ENCODE measurements at places on chromosomes 3 and 15.
A peak's percentile ranks its signal among the peaks of the same experiment; 100 is the strongest.

- H3K27ac ChIP-seq = no peak overlapping the region
- H3K36me3 ChIP-seq = no peaks in the 10 kb centered on the region
- no peak for DNase-seq
- H3K4me1 ChIP-seq = no peaks in the 10 kb centered on the region
- H3K4me3 ChIP-seq = no peak overlapping the region
Observed at GRCh38 chr3:39766433-39766832, 43.0 kb upstream of the MYRIP start.

DNA sequence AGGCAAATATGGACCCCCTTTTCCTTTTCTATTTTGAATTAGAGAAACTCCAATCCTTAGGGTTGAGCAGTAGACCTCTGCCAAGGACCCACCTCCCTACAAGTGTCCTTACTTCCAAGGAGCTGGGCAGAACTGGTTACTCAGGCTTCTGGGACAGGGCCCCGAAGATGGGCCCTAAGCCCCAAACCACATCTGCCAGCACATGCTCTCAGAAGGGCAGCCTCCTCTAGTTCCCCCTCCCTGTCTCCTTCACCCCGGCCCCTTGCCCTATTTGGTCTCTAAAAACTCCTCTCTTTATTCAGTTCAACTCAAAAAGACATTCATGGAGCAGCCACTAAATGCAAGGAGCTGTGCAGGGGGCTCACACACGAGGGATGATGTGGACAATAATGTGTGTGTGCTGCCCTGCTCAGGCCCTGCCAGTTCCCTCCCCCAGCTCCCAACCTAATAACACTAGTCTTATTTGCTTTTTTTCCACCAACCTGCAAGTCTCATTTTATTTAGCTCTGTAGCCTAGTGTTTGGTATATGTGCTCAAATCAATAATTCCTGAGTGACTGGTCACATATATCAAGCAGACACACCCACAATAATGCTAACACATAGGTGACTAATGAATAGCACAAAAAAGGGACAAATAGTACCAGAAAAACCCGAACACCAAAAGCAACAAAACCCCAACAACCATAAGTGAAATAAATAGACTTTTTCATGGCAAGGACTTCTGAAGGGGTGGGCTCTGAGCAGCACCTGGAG lies 12.2 kb downstream of the ZDHHC3 start:
- no peak overlapping the region for H3K4me3 ChIP-seq
- no peak for DNase-seq
- H3K36me3 ChIP-seq = peaks cover 3% of the 10 kb centered on the region
- peaks cover 48% of the 10 kb centered on the region for H3K4me1 ChIP-seq
- H3K27ac ChIP-seq = no peak overlapping the region

DNA sequence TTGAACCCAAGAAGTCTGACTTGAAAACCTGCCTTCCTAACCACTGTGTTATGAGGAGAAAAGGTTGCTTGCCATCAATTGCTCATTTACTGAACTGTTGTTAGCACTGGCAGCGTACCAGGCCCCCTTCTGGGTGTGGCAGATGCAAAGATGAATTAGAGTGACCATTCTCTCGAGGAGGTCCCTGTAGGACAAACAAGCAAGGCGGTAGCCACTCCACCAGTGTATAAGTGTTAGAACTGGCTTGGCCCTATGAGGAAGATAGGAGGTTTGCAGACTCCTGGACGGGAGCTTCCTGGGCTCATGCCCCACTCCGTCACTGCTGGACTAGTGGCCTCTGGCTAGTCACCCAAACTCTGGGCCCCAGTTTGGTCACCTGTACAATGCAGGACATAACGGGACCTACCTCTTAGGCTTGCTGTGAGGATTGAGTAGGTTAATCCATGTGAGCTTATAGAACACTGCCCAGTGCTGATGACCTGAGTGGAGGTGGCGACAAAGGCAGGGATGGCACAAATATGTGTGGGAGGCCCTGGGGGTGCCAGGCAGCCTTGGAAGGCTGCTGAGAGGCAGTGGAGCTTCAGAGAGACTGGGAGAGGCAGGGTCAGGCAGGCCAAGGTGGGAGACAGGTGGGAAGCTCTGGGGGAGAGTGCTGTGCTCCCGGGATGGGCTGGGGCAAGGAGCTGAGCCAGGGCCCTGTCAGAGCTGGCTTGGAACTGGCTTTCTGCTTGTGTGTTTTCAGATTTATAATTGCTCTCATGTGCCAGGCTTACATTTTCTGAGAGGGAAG lies 145.9 kb downstream of the DNAJB8 start:
- no peak overlapping the region for H3K4me3 ChIP-seq
- H3K4me1 ChIP-seq = peaks cover 15% of the 10 kb centered on the region
- DNase-seq = no peak
- no peaks in the 10 kb centered on the region for H3K27me3 ChIP-seq

DNA sequence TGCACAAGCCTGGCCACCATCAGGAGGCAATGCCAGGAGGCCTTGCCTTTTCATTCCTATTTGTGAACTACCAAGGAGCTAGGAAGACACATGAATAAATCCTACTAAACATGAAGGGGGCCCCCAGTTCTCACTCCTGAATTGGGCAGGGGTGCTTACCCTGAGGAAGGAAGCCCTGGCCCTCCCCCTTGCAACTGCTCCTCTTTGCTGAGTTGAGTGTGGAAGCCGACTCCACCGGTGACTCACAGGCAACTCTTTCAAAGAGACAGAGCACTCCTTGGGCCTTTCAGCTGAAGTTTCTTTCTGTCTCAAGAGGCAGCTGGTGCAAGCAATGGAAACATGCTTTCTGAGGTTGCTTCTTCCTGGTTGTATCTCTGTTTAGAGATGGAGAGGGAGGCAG lies 1.7 kb downstream of the GABRG3 start:
- H3K4me3 ChIP-seq = no peak overlapping the region
- H3K27me3 ChIP-seq = peaks cover 23% of the 10 kb centered on the region
- H3K36me3 ChIP-seq = no peaks in the 10 kb centered on the region
- no peak overlapping the region for H3K27ac ChIP-seq
- no peaks in the 10 kb centered on the region for H3K4me1 ChIP-seq
- DNase-seq = no peak

DNA sequence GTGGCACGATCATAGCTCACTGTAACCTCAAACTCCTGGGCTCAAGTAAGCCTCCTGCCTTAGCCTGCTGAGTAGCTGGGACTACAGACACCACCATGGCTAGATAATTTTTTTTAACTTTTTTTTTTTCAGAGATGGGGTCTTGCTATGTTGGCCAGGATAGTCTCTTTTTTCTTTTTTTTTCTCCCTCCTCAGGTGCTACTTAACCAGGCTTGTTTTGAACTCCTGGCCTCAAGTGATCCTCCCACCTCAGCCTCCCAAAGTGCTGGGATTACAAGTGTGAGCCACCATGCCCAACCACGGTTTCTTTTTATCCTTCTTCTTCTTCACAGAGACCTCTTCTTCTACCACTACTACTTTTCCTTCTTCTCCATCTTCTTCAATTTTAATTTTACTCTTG lies 53.8 kb upstream of the MAP4 start:
- H3K36me3 ChIP-seq = peaks cover 22% of the 10 kb centered on the region
- H3K4me1 ChIP-seq = peaks cover 9% of the 10 kb centered on the region
- H3K27me3 ChIP-seq = no peaks in the 10 kb centered on the region

GRCh38 chr3:94071713-94072284 lies 8.9 kb downstream of the NSUN3 start:
- H3K4me1 ChIP-seq = peaks cover 32% of the 10 kb centered on the region
- peak; percentile 37 for DNase-seq
- peak overlapping the region; percentile 80 for H3K27ac ChIP-seq
- H3K4me3 ChIP-seq = peak overlapping the region; percentile 60
- peaks cover 50% of the 10 kb centered on the region for H3K36me3 ChIP-seq

DNA sequence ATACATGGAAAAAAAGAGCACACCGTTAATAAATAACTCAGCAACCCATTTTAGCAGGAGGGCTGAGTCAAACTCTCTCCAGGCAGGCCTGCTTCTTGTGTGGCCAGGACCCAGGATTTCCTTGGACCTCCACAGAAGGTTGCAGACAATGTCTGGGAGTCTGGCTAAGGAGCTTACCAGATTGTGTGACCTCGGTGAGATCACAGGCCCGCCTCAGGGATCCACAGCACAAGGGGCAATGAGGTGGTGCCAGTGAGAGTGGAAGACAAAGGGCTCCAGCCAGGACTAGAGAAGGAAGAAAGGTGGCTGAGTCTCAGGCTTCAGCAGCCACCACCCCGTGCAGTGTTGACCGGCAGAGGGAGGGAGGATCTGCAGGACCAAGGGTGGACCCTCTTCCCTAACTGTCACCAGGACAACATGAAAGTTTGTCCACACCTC lies 32.2 kb upstream of the SEC22A start:
- no peak overlapping the region for H3K27ac ChIP-seq
- DNase-seq = no peak
- H3K4me3 ChIP-seq = no peak overlapping the region
- H3K36me3 ChIP-seq = peaks cover 26% of the 10 kb centered on the region

DNA sequence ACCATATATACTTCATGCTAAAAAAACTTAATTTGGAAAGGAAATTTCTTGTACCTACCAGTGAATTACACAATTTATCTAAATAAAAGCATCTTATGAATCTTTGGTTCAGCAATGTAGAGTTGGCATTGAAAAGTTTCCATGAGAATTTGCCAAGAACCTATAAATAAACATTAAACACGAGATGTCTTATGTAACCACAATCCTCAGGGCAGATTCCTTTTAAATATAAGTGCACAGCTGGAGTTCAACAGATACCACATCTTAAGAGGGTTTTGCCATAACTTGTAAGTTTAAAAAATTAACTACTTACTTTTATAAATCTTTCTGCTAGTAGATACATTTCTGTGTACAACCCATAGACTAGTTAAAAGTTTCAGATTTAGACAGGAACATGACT lies 499.3 kb upstream of the ARRDC4 start:
- no peak for DNase-seq
- no peaks in the 10 kb centered on the region for H3K27me3 ChIP-seq
- no peaks in the 10 kb centered on the region for H3K36me3 ChIP-seq
- H3K27ac ChIP-seq = no peak overlapping the region

GRCh38 chr15:87031540-87032230 lies 952.0 kb downstream of the AGBL1 start:
- H3K27ac ChIP-seq = no peak overlapping the region
- H3K36me3 ChIP-seq = no peaks in the 10 kb centered on the region
- no peaks in the 10 kb centered on the region for H3K4me1 ChIP-seq
- DNase-seq = no peak

GRCh38 chr3:118001380-118001779 lies 1033.3 kb downstream of the IGSF11 start:
- H3K27ac ChIP-seq = no peak overlapping the region
- H3K36me3 ChIP-seq = no peaks in the 10 kb centered on the region
- H3K27me3 ChIP-seq = no peaks in the 10 kb centered on the region
- no peak for DNase-seq
- no peak overlapping the region for H3K4me3 ChIP-seq
- H3K4me1 ChIP-seq = no peaks in the 10 kb centered on the region

DNA sequence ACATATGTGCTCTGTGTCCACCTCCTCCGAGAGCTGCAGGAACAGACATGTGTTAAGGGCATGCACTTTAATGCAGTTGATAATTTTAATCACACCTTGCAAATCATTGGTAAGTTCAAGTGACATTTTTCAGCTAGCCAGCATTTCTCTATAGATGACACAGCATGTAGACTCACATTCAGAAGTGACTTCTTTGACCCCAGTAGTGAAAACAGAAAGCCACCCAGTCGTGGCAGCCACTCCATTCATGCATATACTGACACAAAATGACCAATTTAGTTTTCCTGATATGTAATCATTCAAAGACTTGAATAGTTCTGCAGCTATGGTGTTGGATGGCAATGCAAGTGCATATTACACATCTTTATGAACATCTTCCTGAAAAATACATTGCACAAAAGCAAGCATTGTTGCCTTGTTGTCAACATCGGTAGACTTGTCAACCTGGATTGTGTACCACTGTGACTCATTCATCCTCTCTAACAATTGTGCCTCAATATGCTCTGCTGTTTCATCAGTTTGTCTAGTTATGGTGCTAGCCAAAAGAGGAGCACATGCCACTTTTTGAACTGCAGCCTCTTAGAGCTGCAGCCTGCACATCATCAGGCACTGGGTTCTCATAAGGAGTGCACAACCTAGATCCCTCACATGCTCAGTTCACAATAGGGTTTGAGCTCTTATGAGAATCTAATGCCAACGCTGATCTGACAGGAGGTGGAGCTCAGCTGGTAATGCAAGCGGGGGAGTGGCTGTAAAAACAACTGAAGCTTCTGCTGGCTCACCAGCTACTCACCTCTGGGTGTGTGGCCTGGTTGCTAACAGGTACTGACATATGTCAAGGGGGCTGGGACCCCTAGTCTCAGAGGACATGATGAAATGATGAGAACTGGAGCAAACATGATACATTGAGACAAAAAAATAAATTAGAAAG lies 622.0 kb downstream of the PYDC2 start:
- no peaks in the 10 kb centered on the region for H3K36me3 ChIP-seq
- no peak overlapping the region for H3K27ac ChIP-seq
- no peaks in the 10 kb centered on the region for H3K4me1 ChIP-seq
- H3K27me3 ChIP-seq = no peaks in the 10 kb centered on the region
- no peak for DNase-seq

DNA sequence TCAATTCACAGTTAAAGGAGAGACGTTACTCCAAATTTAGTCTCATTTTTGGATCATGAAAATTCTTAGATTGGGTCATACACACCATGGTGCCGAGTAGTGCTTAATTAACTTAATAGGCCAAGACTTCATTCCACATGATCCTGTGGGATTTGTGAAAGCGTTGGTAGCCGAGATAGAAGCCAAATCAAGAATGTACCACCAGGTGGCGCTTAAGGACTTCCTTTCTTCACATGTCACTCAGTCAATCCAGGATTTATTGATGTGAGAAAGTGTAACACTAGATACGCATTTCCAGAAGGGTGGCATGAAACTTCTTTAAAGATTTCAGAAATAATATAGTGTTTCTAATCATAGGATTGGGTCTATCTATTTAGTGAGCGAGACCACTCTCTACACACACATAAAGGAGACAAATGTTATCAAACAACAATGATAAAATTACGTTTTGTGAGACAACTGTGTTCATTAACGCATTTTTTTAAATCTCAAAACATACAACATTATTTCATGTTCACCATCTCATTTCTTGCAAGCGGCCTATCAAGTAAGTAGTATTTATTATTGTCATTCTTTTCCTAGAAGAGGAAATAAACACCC lies 436.1 kb downstream of the CHL1 start:
- DNase-seq = no peak
- no peaks in the 10 kb centered on the region for H3K27me3 ChIP-seq
- H3K4me1 ChIP-seq = no peaks in the 10 kb centered on the region
- H3K4me3 ChIP-seq = no peak overlapping the region
- no peaks in the 10 kb centered on the region for H3K36me3 ChIP-seq

- peaks cover 3% of the 10 kb centered on the region for H3K36me3 ChIP-seq
- H3K4me1 ChIP-seq = peaks cover 8% of the 10 kb centered on the region
- H3K27me3 ChIP-seq = peaks cover 27% of the 10 kb centered on the region
- H3K27ac ChIP-seq = no peak overlapping the region
- no peak for DNase-seq
Observed at GRCh38 chr15:48888836-48889235, 10.9 kb downstream of the EID1 start.

DNA sequence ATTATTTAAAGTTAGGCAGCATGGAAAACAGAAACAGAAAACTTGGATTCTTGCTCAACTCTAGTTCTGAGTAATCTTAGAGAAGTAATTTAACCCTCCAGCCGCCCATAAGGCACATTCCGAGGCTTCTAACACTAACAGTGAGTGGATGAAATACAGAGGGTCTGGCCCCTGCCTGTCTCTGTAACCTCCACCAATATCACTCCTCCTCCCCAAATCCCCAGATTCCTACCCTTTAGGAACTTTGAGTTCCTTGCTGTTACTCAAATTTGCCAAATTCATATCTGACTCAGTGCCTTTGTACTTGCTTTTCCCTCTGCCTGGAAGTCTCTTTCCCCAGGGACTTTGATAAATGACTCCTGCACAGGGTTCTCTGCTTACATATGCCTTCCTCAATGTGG lies 112.5 kb upstream of the TGFBR2 start:
- H3K27ac ChIP-seq = no peak overlapping the region
- H3K36me3 ChIP-seq = peaks cover 5% of the 10 kb centered on the region
- H3K4me3 ChIP-seq = no peak overlapping the region
- peaks cover 20% of the 10 kb centered on the region for H3K4me1 ChIP-seq

Measured in activated naive CD8-positive, alpha-beta T cell treated with anti-CD3 and anti-CD28 coated beads, Interleukin-2, amount 10 ng/mL, durations not matched to agents 7 days and 5 days (primary cell).